ENCODE measurements at places on chromosomes 6 and 20.

- H3K4me1 ChIP-seq = no peaks in the 10 kb centered on the region
- H3K36me3 ChIP-seq = no peaks in the 10 kb centered on the region
- no peak overlapping the region for H3K27ac ChIP-seq
Measured at GRCh38 chr20:61731363-61732181, 334.1 kb downstream of the TAF4 start.

- H3K27ac ChIP-seq = no peak overlapping the region
- no peak for DNase-seq
- no peaks in the 10 kb centered on the region for H3K4me1 ChIP-seq
- no peaks in the 10 kb centered on the region for H3K36me3 ChIP-seq
- H3K4me3 ChIP-seq = no peak overlapping the region
Measured at GRCh38 chr6:125509477-125509876, 207.7 kb upstream of the HDDC2 start.

DNA sequence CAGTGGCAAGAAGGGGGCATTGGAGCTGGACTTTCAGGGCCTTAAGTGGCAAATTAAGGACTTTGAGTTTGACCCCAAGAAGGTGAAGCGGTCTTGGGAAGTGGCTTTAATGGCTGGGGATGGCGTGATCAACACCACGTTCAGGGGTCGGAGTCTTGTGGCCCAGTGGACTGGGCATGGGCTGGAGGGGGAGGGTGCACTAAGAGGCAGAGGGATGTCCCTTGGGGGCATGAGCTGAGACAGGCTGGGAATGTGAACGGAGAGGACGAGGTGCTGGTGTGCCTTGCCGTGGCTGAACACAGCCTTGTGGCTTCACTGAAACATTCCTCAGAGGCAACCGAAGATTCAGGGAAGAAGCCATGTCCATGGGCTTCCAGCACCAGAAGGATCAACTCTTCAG is 227.0 kb downstream of the SYNDIG1 start:
- H3K27me3 ChIP-seq = no peaks in the 10 kb centered on the region
- DNase-seq = no peak
- no peaks in the 10 kb centered on the region for H3K36me3 ChIP-seq
- H3K4me1 ChIP-seq = 0 out of 2 replicates have a peak, but pooled peaks cover 9% of the 10 kb centered on the region
- H3K27ac ChIP-seq = no peak overlapping the region

- no peaks in the 10 kb centered on the region for H3K27me3 ChIP-seq
- H3K36me3 ChIP-seq = no peaks in the 10 kb centered on the region
- no peak for DNase-seq
- H3K27ac ChIP-seq = no peak overlapping the region
Measured at GRCh38 chr6:25192590-25193459, 86.3 kb upstream of the CARMIL1 start.

DNA sequence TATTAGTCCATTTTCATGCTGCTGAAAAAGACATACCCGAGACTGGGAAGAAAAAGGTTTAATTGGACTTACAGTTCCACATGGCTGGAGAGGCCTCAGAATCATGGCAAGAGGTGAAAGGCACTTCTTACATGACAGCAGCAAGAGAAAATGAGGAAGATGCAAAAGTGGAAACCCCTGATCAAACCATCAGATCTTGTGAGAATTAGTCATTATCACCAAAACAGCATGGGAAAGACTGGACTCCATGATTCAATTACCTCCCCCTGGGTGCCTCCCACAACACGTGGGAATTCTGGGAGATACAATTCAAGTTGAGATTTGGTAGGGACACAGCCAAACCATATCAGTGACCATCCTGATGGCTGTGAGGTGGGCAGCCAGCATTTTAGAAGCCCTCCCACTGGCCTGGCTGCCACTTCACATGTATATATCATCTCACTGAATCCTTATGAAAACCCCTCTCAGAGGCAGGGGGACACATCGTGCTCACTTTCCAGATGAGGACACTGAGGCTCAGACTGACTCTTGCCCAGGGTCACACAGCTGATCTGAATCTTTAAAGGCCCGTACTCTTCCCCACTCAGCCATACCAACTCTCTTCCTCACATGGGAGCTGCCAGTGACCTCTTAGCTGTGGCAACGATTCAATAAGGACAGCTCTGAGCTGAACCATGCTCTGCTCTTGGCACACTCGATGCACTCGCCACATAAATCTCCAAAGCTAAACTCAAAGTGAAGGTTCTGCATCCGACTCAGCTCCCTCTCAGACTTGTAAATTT is 25.7 kb downstream of the BMP7 start:
- no peak overlapping the region for H3K4me3 ChIP-seq
- no peaks in the 10 kb centered on the region for H3K4me1 ChIP-seq
- no peak overlapping the region for H3K27ac ChIP-seq
- H3K27me3 ChIP-seq = peaks cover 7% of the 10 kb centered on the region

DNA sequence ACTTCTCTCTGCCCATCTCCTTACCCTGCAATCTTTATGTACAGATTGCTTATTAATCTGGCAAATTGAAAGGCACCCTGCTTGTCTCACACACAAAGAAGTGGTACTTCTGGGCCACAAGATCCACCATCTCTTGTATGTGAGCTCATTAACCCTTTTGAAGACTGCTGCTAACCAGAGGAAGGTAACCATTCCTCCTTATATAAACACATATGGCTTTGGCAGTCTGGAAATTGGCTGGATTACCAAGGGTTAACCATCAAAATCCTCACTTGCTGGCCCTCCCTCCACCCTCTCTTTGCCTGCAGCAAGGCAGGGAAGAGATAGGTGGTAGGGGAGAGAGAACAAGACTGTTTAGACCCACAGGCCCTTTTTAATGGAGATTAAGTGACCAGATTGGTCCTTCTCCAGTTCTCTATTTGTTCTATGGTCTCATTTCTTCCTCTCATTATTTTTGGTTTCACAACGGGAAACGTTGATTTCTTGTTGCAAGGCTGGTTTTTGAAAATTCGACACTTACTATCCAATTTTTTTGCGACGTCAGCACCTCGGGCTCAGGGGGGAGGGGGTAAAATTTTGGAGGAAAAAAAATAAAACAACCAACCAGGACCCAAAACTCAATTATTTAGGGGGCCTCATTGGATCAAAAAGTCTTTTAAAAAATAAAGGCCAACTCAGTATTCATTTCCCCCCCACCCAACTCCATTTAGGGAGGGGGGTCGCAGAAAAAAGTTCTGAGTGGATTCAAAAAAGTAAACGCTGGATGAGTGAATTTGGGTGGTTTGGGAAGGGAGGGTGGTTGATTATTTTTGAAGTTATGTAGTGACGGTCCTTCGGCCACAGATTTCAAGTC is 859 bp downstream of the PPP1R10 start:
- H3K4me3 ChIP-seq = peak overlapping the region; percentile 72
- peak overlapping the region; percentile 95 for H3K27ac ChIP-seq
- H3K27me3 ChIP-seq = no peaks in the 10 kb centered on the region
- peak; percentile 44 for DNase-seq
- H3K36me3 ChIP-seq = peaks cover 47% of the 10 kb centered on the region

DNA sequence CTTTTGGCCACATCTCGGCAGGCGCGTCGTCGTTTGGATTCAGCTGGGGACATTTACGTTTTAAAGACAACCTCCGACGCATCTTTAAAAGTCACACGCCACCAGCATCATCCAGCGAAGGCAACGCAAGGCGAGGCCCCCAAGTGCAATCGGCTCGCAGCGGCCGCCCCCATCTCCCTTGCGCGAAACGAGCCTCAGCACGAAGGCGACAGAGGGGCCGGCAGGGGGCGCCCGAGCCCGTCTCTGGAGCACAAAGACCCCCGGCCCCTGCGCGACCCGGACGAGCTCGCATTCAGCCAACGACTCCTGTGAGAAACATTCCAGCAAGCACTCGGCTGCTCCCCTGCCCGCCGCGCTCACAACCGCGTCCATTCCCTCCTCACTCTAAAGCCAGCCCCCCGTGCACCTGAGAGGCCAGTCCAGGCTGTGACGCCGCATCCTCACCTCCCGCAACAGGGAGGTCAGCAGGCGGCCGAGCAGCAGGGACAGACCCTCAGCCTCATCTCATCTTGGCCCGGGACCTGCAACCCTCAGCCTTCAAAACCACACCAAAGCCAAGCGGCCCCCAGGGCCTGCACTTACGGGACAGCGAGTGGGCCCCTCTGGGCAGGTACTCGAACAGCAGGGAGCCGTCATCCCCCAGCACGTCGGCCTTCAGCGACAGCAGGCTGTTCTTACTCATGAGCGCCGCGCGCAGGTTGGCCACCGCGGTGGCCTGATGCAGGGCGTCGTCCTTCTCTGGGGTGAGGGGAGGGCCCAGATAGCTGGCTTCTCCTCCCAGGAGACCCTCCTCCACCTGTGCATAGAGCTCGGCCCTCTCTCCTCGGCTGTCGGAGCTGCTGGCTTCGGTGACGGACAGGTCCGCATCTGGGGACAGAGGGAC is 35.8 kb downstream of the SLC2A4RG start:
- no peaks in the 10 kb centered on the region for H3K27me3 ChIP-seq
- H3K4me3 ChIP-seq = no peak overlapping the region
- H3K36me3 ChIP-seq = no peaks in the 10 kb centered on the region

DNA sequence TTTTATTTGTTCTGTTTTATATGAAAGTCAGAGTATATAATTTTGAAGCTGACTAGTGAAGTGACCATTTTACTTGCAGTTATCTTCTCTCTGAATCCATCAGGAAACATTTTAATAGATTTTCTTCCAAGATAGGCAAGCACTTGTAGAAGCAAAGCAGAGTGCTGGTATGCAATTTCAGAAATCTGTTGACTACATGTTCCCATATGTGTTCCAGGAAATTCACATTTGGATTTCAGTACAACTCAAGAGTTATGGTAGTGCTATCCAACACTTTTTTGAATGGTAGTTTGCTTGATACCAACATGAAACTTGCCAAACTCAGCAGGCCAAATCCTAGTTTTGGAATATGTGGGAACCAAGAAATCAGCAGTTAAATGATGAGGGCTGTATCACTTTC is 94.0 kb downstream of the CENPW start:
- no peaks in the 10 kb centered on the region for H3K36me3 ChIP-seq
- no peak overlapping the region for H3K27ac ChIP-seq
- H3K4me1 ChIP-seq = no peaks in the 10 kb centered on the region
- H3K4me3 ChIP-seq = no peak overlapping the region

DNA sequence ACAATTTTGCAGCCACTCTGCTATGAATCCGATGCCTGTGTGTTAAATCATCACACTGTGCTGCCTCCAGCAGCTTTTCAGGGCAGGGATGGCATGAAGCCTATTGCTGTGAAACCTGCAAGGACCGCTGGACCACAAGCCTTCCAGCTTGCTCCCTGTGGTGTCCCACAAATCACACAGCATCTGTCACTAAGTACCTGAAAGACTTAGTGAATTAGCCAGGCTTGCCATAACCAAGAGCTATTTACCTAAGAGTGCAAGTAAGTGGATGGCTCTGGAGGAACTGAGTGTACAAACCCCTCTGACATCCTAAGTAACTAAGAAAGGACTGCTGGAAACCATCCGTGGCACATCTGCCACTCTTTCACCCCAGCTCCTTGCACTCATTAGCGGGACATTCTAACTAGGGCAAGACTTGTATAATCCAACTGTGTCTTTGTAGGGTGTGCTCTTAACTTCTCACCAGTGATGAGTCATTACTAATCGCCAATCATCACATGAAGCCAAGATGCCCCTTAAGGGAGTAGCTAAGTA is 34.7 kb downstream of the FOXQ1 start:
- peaks cover 12% of the 10 kb centered on the region for H3K27me3 ChIP-seq
- no peaks in the 10 kb centered on the region for H3K4me1 ChIP-seq
- H3K27ac ChIP-seq = no peak overlapping the region
- no peaks in the 10 kb centered on the region for H3K36me3 ChIP-seq
- no peak for DNase-seq

DNA sequence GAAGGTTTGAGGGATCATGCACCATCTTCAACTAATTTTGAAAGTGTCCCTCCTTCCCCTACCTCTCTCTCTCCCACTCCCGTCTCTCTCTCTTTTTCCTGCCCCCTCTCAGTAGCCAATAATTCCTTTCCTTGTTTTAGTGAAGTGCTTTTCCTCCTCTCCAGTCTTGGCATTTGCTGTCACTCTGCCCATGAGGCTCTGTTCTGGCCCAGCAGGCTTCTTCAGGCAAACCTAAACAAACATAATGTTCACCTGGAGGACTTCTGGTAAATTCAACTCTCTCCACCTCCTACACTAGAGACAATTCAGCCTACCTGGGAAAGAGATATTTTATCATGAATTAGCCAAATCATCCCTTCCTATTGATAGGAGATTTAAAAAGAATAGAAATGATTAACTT is 320.4 kb upstream of the RNF24 start:
- peaks cover 20% of the 10 kb centered on the region for H3K27me3 ChIP-seq
- H3K36me3 ChIP-seq = no peaks in the 10 kb centered on the region
- H3K4me1 ChIP-seq = no peaks in the 10 kb centered on the region
- H3K27ac ChIP-seq = no peak overlapping the region
- no peak overlapping the region for H3K4me3 ChIP-seq

DNA sequence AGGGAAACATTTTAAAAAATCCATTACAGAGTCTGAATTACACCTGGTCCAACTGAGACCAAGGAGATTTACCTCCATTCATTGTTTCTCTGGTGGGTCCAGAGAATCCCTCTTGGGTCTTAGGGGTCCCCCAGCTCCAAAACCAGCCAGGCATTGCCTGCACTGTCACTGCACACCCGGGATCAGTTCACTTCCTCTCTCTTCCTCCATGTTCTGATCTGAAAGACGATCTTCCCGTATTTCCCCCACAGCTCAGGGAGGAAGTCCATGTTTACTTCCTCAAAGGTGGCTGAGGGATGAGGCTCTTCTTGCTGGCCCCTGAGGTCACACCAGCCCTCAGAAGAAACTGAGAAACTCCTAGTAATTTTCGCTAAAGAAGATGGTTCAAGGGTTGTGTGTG is 159.7 kb downstream of the BMP7 start:
- DNase-seq = no peak
- H3K27me3 ChIP-seq = peaks cover 6% of the 10 kb centered on the region
- no peak overlapping the region for H3K4me3 ChIP-seq
- no peaks in the 10 kb centered on the region for H3K4me1 ChIP-seq
- no peaks in the 10 kb centered on the region for H3K36me3 ChIP-seq

DNA sequence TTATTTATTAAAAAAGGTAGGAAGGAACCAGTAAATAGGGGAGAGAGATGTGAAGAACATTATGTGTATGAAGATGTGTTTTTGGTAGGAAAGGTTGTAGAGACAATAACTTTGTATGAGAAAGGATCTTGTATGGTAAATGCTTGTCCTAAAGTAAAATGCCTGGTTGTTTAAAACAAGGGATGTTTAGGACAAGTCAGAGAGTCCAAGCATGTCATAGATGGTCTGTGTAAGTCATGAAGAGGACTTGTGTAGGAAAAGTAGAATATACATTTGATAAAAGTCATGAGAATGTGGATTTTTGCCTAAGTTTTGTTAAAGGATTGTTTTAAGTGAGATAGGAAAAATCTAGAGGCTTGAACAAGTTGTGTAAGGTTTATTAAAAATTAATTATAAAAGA is 325.1 kb downstream of the CDH26 start:
- peaks cover 88% of the 10 kb centered on the region for H3K36me3 ChIP-seq
- H3K27me3 ChIP-seq = no peaks in the 10 kb centered on the region
- H3K4me1 ChIP-seq = no peaks in the 10 kb centered on the region
- H3K4me3 ChIP-seq = no peak overlapping the region
- H3K27ac ChIP-seq = no peak overlapping the region

GRCh38 chr6:106334646-106335448 is 9.3 kb upstream of the ATG5 start:
- H3K27me3 ChIP-seq = peaks cover 3% of the 10 kb centered on the region
- H3K4me3 ChIP-seq = no peak overlapping the region
- H3K4me1 ChIP-seq = no peaks in the 10 kb centered on the region
- DNase-seq = peak; percentile 51
- no peak overlapping the region for H3K27ac ChIP-seq
- no peaks in the 10 kb centered on the region for H3K36me3 ChIP-seq

Data from DND-41 (cell line).